Activated T-helper 1 cell treated with anti-CD3 and anti-CD28 coated beads, Interleukin-12 subunit alpha, Interleukin-12 subunit beta, Interleukin-2, Interleukin-4 antibody, amounts not matched to agents 30 ng/mL and 10 ng/mL and 1 ng/mL, durations not matched to agents 14 hours and 24 hours and 36 hours (primary cell): ENCODE measurements at places on chromosomes 7 and 10.

GRCh38 chr10:49082766-49083165, 32.6 kb downstream of the VSTM4 start:
- DNase-seq, result no peak

DNA sequence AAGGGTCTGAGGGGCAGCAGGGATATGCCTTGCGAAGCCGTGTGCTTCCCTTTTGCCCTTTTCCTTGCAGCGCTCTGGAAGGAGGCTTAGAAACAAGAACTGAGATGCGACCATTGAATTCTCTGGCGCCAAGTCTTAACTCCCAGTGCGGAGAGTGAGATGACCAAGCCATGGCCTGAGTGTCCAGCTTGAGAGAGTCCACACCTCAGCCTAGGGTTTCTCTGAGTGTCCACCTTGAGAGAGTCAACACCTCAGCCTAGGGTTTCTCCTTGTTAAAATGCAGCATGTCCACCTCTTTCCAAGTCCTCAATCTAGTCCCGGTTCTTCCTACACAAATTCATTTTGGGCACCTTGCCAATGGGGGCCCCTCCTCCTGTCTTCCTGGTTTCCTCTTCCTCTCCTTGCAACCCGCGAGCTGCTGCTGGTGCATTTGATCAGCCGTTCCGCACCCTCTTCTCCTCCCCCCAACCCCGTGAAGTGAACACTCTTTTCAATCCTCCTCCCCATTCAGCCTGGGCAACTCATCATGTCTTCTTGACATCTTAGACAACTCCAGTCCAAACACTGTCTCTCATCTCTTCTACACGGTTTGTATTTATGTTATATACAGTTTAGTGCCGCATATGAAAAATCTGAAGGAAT, 178.2 kb upstream of the PITRM1 start:
- no peak for DNase-seq

- DNase-seq, result no peak
Observed at GRCh38 chr7:142338633-142339501, 81.0 kb upstream of the PRSS58 start.

- no peak for DNase-seq
Observed at GRCh38 chr10:30804478-30805055, 175.0 kb upstream of the LYZL2 start.

- no peak for DNase-seq
Observed at GRCh38 chr7:95687759-95688343, 84.5 kb upstream of the DYNC1I1 start.

DNA sequence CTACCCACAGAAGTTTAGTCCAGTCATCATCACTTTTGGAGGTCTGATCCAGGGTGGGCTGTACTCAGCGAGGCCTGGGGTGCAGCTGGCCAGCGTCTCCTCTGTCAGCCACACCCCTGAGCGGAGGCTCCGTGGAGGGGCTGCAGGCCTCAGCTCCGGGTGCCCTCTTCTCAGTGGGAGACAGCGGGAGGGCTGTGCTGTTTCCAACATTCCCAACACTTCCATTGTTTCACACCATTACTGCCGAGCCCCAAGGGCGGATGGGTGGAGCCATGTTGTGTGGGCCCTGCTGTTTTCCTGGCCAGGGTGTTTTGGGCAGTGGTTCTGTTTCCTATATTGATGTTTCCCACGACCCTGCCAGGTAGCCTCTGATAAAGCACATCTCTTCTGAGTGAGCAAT, 95.0 kb downstream of the MKI67 start:
- no peak for DNase-seq

DNA sequence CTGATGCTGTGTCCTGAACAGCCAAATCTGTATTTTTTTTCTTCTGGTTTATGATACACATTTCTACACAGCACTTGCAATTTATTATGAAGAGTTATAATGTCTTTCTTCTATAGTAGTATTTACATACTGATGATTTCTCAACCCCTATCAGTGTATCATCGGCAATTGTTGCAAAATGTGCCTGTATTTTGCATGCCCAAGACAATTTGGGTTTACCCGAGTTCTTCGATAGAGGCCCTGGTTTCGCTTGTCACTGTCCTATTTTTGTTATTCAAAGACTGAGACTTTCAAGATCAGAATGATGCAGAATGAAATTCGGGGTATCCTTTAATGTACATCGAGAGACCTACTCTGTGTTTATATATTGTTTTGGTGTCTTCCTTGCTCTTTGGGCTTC, 184.5 kb upstream of the PRSS58 start:
- DNase-seq, result no peak

DNA sequence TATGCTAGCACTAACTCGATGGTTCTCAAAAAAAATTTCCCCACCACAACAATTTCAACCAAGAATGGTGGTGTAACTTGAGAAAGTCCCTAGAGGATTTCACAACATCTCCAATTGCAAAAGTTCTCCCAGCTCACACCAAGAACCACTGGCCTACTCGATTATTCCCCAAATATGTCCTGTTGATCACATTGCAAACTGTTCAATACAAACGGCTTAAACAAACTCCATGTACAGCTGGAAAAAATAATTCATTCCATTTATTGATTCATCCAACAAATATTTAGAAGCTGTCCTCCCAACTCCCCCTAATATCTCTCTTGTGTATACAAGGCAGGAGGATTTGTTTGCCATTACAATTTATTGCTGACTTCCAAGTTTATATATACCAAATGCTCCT, 19.1 kb downstream of the TMEM176B start:
- no peak for DNase-seq

GRCh38 chr7:1028775-1029636, 15.3 kb upstream of the GPR146 start:
- DNase-seq, result peak; percentile 53

DNA sequence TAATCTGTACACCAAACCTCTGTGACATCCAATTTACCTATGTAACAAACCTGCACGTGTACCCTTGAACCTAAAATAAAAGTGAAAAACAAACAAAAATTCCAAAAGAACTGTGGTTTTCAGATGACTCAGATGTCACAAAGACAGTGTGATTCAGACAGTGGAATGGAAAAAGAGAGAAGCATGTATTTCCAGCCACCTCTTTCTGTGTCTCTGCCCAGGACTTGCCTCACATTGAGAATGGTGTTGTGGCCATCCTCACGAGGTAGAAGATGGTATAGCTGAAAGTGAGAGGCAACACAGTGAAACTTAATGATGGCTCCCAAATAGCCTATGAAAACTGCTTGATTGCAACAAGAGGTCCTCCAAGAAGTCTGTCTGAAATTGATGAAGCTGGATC, 78.0 kb downstream of the ARL5B start:
- DNase-seq, result no peak

DNA sequence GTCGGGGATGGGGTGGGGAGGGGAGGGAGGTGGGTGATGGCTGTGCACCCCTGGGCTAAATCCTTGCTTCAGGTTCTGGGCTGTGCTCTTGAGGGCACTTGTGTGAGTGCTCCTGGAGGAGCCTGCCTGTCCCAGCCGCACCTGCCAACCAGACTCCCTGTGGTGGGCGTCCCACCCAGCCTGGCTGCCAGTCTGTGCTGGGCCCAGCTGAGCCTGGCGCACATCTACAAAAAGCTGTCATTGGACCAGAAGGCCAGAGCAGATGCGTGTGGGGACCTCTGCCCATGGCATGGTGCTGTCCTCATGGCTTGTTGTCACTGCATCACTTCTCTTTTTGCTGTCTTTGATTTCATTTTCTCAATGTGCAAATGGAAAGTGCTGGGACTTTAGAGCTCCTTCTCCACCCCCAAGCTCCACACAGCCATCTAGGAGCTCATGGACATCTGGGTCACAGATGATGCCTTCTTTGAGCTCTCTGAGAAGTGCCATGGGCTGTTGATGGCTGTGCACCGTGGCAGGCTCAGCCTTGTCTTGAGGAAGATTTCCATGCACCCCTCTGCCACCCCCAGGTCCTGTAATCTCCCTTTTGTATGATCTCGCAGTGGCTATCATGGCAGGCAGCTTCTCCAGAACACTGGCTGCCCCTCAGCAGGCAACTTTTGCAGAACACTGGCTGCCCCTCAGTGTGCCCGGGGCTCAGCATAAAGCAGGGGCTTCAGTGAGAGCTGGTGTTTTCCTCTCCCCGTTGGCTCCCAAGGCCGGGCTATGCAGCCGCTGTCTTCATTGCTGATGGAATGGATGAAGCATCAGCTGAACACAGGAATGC, 83.9 kb downstream of the ADCY1 start:
- no peak for DNase-seq

- no peak for DNase-seq
Observed at GRCh38 chr10:15719899-15720634, at the start of gene ITGA8. Gene ITGA8, minus strand, starts transcription at chr10:15719922. Its CDS starts 151 bp downstream, at chr10:15719771.

GRCh38 chr7:139748373-139748765, 29.4 kb downstream of the HIPK2 start:
- no peak for DNase-seq

- no peak for DNase-seq
Observed at GRCh38 chr10:133159950-133160825, at the start of gene KNDC1. Gene KNDC1, plus strand, starts transcription at chr10:133160219. Its CDS starts 249 bp downstream, at chr10:133160468.

- no peak for DNase-seq
Observed at GRCh38 chr7:28418311-28418710, 6.0 kb downstream of the CREB5 start.

- no peak for DNase-seq
Observed at GRCh38 chr7:82438521-82438920, 5.1 kb downstream of the CACNA2D1 start.

DNA sequence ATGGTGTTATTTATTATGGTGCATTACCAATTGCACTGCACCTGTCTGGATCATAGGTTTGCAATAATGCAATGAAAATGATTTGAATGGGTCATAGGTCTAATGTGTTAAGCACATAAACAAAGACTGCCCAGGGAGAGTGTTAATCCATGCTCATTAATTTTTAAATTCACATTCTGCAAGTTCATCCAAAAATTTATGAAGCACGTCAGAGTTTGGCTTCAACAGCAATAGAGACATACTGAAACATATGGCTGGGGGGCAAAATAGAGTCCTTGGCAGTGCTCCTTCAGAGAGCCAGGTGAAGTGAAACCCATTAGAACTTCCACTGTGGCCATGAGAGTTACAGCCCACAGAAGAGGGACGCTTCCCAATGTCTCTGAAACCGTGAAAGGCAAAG, 441.1 kb downstream of the POM121L12 start:
- DNase-seq, result no peak

- no peak for DNase-seq
Observed at GRCh38 chr7:159121068-159121467, 23.6 kb downstream of the VIPR2 start.

- DNase-seq, result no peak
Observed at GRCh38 chr10:51010977-51011376, 63.3 kb upstream of the PRKG1 start.

- no peak for DNase-seq
Observed at GRCh38 chr10:42790835-42791234, 8.2 kb downstream of the BMS1 start.

DNA sequence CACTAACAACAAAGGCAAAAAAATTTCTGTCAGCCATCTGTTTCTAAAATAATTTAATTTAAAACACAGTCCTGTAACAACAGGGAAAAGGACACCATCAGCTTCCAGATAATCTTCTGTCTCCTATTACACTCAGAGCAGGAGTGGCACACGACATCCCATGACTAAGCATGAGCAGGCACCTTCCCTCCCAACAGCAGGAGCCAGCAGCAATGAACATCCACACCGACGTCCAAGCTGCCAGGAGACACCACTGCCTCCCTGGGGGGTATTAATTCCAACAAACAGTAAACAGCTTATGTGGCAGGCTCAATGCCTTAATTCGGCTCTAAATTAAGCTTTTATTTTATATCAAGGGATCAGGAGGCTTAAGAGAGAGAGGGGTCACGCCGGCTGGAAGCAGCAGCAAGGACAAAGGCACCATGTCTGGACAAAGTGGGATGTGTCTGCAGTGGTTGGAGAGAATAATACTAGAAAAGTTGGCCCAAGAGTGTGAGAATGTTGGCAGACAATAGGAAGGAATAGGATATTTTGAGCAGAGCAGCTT, 45.7 kb downstream of the KIAA1549 start:
- DNase-seq, result no peak

DNA sequence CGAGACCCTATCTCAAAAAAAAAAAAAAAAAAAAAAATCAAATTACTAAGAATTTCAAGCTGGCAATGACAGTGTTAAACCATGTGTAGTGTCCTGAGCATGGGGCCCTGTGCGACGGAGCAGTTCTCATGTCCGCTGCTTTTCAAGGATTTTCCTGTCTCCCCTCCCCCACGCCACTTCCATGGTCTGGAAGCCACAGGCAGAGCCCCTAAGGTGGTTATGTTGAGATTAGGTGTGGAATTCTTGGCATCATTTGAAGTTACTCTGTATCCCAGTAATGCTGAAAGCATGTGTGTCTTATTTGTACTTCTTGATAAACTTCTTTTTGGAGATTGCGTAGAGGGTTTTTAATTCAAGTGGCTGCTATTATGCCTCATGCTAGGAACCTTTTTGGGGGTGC, 65.2 kb downstream of the PFKFB3 start:
- DNase-seq, result no peak

DNA sequence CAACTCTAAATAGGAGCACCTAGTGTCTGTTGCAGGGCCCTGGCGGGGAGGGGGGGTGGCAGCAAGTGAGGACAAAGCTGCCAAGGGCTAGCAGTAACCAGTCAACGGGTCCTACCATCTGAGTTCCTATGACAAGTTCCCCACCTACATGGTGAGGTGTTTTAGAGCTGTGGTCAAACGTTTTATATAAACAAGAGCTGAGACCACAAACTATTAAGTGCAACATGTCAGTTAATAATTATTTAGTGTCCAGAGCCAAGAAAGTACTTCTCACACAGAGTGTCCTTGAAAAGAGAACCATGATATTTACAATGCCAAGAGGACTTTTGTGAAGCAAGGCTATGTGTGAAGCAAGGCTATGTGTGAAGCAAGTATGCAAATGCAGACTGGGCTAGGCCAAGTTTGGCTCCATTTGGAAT, 434.7 kb downstream of the TNS3 start:
- no peak for DNase-seq

- DNase-seq, result no peak
Observed at GRCh38 chr10:3365630-3366029, 193.0 kb upstream of the PITRM1 start.

GRCh38 chr7:55977831-55978230, 13.4 kb downstream of the NIPSNAP2 start:
- no peak for DNase-seq

DNA sequence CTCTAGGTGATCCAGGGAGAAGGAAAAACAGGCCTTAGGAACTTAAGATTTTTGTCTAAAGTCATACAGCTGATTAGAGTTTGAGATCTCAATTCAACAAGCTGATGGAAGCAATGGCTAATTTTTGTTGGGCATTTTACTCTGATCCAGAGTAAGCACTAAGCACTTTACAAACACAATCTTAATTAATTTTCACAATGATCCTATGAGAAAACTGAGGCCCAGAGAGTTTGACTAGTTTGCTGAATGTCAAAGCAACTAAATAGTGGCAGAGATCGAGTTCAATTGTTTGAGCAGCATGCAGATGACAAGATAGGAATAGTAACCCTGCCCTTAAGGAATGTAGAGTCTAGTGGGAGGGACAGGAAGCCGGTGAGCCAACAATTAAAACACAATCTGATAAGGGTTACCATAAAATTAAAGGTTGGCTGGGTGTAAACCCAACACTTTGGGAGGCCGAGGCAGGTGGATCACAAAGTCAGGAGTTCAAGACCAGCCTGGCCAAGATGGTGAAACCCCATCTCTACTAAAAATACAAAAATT, 13.5 kb upstream of the RPEL1 start:
- DNase-seq, result no peak
